Pancreas (tissue), 10 donors: ENCODE measurements at places on chromosomes 12 and 14. TPM values are rescaled to one million over a fixed set of nuclear protein-coding genes. Genes with fewer than 3 reads are reported as not detected.

Gene NUDT4
- polyA plus RNA-seq: 77.5 TPM

Gene CCDC196
- 1.2 TPM for polyA plus RNA-seq

Gene TRIM9
- polyA plus RNA-seq: 3.4 TPM

Gene ANG
- 11.8 TPM for polyA plus RNA-seq

Gene SRRM4
- not detected for polyA plus RNA-seq

Gene BHLHE41
- polyA plus RNA-seq: 3.8 TPM

Gene PPP1CC
- 33.3 TPM for polyA plus RNA-seq
